GM23338 (cell line): ENCODE measurements at places on chromosomes 7 and 10.

- no peak for DNase-seq
These were observed 79.1 kb upstream of the RET start for GRCh38 chr10:42997849-42998165.

GRCh38 chr10:7913126-7913872, 95.0 kb downstream of the TAF3 start:
- peak; percentile 25 for DNase-seq

DNA sequence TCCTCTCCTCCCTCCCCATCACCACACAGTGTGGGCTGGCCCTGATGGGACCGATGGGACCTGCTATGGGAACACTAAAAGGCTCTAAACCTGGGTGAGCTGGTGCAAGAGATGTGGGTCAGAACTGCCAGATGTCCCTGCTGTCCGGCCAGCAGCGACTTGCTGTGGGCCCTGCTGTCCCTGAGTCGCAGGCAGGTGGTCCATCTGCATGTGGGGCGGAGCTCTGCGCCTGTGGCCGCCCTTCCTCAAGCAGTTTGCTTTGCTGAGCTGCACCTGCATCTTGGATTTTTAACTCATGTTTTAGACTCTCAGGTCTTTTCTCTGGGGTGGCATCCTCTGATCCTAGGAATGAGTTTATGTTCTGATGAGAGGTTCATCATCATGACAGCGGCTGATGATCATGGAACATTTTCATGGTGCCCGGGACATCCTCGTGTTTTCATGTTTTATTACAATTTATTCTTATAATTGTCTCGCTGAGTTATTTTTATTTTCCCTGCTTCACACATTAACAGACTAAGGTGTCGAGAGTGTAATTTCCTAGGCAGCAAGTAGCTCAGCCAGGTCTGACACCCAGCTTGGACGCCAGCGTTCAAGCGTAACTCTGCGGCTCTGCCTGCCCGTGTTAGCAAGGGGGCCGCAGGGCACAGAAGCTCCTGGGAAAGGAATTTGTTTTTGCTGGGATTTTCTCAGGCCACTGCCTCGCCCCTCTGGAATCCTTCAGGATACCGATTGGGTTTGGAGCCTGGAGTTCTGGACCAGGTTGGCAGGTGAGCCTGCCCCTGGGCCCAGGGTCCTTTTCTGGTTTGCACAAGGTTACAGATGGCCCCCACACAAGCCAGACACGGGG, 615.2 kb upstream of the FOXK1 start:
- no peak for DNase-seq

DNA sequence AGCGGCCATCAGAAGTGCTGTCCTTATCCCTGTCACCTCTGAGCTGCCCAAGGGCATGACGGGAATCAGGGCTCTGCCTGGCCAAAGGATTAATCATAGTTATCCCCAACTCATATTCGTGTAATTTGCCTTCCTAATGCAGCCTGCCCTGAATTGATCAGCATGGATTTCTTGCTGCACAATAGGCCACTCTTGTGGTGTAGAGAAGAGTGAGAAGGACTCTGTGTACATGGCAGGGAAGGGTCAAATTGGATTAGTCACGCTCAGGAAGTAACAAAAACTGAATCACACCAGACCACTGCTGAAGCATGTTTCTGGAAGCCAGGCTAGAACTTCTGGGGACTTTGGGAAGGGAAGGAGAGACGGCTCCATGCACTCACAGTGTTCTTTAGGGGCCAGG, 227.0 kb downstream of the BUB3 start:
- no peak for DNase-seq

GRCh38 chr10:129660569-129660968, 193.5 kb downstream of the MGMT start:
- DNase-seq: no peak

DNA sequence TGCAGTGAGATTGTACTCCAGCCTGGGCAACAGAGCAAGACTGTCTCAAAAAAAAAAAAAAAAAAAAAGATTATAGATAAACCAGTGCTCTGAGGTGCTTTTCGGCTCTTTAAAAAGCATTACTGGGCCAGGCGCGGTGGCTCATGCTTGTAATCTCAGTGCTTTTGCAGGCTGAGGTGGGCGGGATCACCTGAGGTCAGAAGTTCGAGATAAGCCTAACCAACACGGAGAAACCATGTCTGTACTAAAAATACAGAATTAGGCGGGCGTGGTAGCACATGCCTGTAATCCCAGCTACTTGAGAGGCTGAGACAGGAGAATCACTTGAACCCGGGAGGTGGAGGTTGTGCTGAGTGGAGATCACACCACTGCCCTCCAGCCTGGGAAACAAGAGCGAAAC, 6.6 kb upstream of the HNRNPF start:
- DNase-seq: no peak

- DNase-seq: peak; percentile 70
These were observed 575 bp downstream of the DLG5 start for GRCh38 chr10:77925795-77926565.

- DNase-seq: no peak
These were observed 23.0 kb downstream of the SFR1 start for GRCh38 chr10:104144931-104145330.

DNA sequence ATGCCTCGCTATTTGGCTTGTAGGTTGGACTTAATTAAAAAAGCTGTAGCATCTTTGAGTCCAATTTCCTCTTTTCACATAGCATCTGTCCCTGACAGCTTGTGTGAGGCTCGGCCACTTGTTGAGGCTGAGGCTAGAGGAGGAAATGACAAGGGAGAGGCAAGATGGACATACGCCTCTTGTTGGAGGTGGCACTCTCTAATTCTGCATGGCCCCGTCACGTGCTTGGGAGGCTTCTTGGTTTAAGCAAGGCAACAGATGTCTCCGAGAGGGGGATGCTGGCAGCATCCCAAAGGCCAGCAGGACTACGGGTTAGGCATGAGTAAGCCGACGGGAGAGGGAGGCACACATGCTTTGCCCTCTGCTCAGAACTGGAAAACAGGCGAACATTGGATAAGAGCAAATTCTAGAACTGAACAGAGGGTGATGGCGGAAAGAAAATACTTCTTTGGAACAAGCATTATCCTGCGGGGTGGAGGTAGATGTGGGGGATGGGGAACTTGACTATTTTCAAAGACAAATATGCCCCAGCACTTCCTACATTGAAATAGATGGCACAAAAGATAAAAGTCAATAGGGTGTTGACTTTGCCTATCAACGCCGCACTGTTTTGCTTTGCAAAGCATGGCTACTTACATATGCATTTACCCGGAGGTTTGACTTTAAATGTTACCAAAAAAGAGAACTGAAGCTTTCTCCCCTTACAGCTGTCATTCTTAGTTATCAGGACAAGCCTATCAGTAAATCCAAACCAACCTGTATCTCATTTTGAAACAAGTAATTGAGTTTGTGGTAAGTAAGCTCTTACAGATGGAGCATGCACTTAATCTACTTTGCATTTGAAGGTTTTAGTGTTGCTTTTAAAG, 94.8 kb downstream of the CHN2 start:
- no peak for DNase-seq

DNA sequence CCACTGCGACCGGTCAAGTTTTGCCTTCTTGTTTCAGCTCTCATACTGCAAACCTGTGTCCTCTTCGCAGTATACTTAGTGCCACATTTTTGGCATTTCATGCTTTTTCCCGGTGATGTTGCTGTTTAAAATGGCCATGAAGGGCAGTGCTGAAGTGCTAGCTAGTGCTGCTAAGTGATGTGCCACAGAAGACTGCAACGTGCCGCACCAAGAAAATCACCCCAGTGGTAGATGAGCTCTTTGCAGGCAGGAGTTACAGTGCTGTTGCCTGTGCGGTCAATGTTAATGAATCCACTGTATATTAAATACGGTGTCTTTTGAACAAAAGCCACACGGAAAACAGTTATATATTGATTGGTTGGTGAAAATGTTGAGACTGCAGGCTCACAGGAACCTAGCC, 120.3 kb downstream of the ANLN start:
- DNase-seq: peak; percentile 57

GRCh38 chr7:79949778-79950177, 184.9 kb upstream of the GNAI1 start:
- DNase-seq: peak; percentile 11

GRCh38 chr10:117237401-117237991, 3.4 kb upstream of the SLC18A2 start:
- no peak for DNase-seq

GRCh38 chr10:33968983-33969382, 634.5 kb upstream of the NRP1 start:
- DNase-seq: no peak

GRCh38 chr7:158029509-158029908, 558.1 kb downstream of the PTPRN2 start:
- no peak for DNase-seq

DNA sequence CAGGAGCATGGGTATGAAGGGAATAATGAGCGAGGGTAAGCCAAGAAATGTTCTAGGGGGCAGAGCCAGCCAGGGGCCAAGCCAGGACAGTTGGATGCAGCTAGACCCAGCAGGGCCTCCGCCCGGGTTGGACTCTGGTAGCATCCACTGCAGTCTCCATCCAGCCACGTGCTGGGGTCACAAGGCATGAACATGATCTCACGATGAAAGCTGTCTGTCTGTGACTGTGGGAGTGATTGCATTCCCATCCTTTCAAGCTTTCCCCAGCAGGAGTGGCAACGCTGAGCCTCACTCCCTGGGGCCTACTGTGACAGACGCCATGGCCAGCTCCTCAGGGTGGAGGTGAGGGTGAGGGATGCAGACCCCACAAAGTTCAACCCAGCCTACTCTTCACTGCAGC, 47.8 kb upstream of the RET start:
- no peak for DNase-seq

GRCh38 chr10:35690534-35690933, 48.4 kb upstream of the FZD8 start:
- no peak for DNase-seq

GRCh38 chr10:118308664-118309063, 33.5 kb downstream of the FAM204A start:
- DNase-seq: peak; percentile 39

- no peak for DNase-seq
These were observed 38.1 kb downstream of the PRPS1L1 start for GRCh38 chr7:17989546-17989945.

DNA sequence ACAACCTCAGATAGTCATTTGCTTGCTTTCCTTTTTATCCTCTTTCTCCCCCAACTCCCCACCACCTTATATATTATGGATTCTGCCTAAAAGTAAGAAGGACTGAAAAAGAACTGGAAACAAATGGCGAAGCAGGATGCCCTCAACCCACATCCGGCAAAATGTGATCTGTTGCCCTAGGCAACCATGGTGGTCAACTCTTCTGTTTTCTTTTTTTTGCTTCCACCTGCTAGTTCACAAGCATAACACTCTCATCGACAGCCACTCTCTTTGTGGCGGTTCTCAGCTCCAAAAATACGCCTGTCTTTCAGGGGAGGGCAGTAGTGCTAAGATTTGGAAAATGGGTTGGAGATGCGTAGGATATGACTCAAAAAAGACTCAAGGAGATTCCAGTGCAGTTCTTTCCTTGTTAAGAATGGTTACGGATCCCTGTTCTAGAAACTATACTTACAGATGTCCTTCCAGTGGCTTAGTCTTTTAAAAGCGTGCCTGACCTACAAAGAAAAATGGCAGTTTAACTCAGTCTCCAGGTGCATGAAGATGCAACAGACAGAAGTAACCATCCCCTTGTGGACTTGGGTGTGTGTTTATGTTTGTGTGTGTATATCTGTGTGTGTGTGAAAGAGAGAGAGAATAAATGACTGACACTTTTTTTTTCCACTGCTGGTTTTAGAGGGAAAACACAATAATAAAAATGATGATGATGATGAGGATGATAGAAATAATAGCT, 10.7 kb downstream of the APBB1IP start:
- DNase-seq: peak; percentile 19

- peak; percentile 31 for DNase-seq
These were observed 765 bp downstream of the WBP1L start for GRCh38 chr10:102744374-102745051.

GRCh38 chr10:71426058-71426605, 29.4 kb downstream of the CDH23 start:
- DNase-seq: no peak
